Right atrium auricular region (tissue), 2 donors: ENCODE measurements at places on chromosomes 6 and 20. TPM values are rescaled to one million over a fixed set of nuclear protein-coding genes. Genes with fewer than 3 reads are reported as not detected.

TRIM15 gene
- not detected for total RNA-seq

- peaks cover 14% of the 10 kb centered on the region for H3K36me3 ChIP-seq
- H3K27ac ChIP-seq, result no peak overlapping the region
- H3K4me3 ChIP-seq, result no peak overlapping the region
Observed at GRCh38 chr6:16488813-16489212, 250.4 kb downstream of the GMPR start.

SULF2 gene
- total RNA-seq, result 57.8 TPM

NFATC2 gene
- 12.5 TPM for total RNA-seq

GSTA2 gene
- total RNA-seq, result not detected

DNA sequence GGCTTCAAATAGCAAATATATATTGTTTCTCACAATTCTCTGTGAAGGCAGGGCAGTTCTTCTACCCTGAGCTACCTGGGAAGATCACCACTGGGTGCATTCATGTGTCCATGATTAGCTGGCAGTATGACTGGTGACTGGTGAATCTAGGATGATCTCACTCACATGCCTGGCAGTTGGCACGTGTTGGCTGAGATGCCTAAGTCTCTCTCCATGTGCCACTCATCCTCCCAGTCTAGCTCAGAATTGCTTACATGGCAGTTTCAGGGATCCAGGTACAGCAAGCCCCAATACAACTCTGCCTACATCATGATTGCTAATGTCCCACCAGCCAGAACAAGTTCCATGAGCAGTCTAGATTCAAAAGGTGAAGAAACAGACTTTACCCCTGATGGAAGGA, 346.8 kb upstream of the CNR1 start:
- no peak for DNase-seq
- H3K36me3 ChIP-seq, result no peaks in the 10 kb centered on the region
- no peaks in the 10 kb centered on the region for H3K4me1 ChIP-seq
- no peak overlapping the region for H3K4me3 ChIP-seq
- H3K27ac ChIP-seq, result no peak overlapping the region

DNA sequence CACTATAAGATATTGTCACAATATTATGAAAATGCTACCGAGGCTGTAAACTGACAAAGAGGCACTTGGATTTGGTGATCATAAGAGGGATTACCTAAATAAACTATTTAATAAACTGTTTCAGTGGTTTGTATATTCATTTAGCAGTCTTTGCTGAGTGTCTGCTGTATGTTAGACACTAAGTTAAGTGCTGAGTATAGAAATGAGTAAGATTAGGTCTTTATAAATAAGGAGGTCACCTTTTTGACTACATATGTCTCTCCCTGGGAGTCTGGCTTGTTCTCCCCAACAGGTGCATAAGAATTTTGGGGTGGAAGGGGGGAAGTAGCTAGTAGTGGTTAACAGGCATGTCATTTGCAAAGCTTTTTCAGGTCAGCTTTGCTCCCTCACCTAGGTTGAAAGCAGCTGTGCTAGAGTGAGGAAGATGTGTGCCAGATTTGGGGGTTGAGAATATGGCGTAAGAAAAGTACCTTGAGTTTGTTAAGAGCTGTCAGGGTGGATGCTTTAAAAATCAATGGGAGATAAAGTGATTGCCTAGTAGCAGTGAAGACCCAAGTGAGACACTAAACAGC, 246.3 kb downstream of the ZFAND3 start:
- H3K4me3 ChIP-seq, result no peak overlapping the region
- no peak for DNase-seq
- H3K27me3 ChIP-seq, result no peaks in the 10 kb centered on the region
- peaks cover 29% of the 10 kb centered on the region for H3K36me3 ChIP-seq
- peaks cover 16% of the 10 kb centered on the region for H3K4me1 ChIP-seq

GRCh38 chr6:82073484-82073883, 174.1 kb downstream of the IBTK start:
- no peak for DNase-seq
- no peak overlapping the region for H3K4me3 ChIP-seq
- no peaks in the 10 kb centered on the region for H3K4me1 ChIP-seq
- H3K36me3 ChIP-seq, result no peaks in the 10 kb centered on the region
- H3K27ac ChIP-seq, result no peak overlapping the region

KIFC1 gene
- 1.6 TPM for total RNA-seq

SLC16A10 gene
- total RNA-seq, result 10.3 TPM

- H3K4me1 ChIP-seq, result no peaks in the 10 kb centered on the region
- no peak overlapping the region for H3K27ac ChIP-seq
- no peaks in the 10 kb centered on the region for H3K27me3 ChIP-seq
- DNase-seq, result no peak
Observed at GRCh38 chr6:1774226-1774915, 164.7 kb downstream of the FOXC1 start.

DNA sequence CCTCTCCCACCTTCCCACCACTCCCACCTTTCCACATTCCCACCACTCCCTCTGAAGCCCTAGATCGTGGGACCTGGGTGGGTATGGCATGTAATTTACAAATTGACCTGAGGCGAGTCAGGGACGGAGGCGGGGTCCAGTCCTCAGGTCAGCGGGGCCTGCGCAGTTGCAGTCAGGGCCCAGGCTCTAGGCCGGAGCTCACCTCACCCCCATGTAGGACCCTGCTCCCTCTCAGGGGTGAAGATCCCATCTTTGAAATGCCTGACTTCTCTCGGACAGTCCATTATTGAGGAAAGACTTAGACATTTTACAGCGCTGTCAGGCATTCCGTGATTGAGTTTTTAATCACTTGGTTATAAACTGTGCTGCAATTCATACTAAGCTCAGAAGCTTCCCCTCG, 10.5 kb downstream of the THBS2 start:
- H3K27me3 ChIP-seq, result no peaks in the 10 kb centered on the region
- no peak overlapping the region for H3K4me3 ChIP-seq
- H3K4me1 ChIP-seq, result no peaks in the 10 kb centered on the region
- no peak for DNase-seq

KIAA1755 gene
- 4.2 TPM for total RNA-seq

GRCh38 chr20:59723108-59723500, 118.8 kb downstream of the PHACTR3 start:
- H3K4me3 ChIP-seq, result no peak overlapping the region
- no peaks in the 10 kb centered on the region for H3K4me1 ChIP-seq
- no peaks in the 10 kb centered on the region for H3K36me3 ChIP-seq
- H3K27me3 ChIP-seq, result no peaks in the 10 kb centered on the region

KCNQ5 gene
- total RNA-seq, result 0.67 TPM

GRCh38 chr6:52285177-52286068, 881 bp upstream of the MCM3 start:
- no peak overlapping the region for H3K27ac ChIP-seq
- peaks cover 15% of the 10 kb centered on the region for H3K4me1 ChIP-seq
- H3K27me3 ChIP-seq, result no peaks in the 10 kb centered on the region
- DNase-seq, result no peak
- peak overlapping the region; percentile 87 for H3K4me3 ChIP-seq
- H3K36me3 ChIP-seq, result peaks cover 25% of the 10 kb centered on the region

DNA sequence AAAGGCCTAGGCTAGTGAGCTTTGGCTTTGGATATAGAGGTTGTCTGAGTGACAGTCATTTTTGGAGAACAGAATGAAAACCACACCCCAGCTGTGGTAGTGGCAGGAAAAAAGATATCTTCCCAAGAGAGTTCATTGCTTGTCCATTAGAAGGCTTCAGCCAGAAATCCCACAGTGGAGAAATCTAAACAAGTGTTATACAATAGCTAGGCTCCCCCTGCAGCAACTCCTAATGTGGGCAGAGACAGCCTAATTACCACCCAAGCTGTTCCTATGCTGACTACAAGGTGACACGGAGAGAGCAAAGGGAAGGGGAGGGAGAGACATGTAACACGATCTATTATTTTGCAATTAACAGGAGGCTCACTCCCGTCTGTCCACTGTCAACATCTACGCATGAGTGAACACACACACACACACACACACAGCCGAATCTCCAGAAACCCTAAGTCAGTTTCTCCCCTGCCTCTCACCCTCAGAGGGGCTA, 147.5 kb upstream of the TCF21 start:
- DNase-seq, result no peak
- no peak overlapping the region for H3K27ac ChIP-seq
- no peaks in the 10 kb centered on the region for H3K4me1 ChIP-seq
- no peaks in the 10 kb centered on the region for H3K27me3 ChIP-seq

DNA sequence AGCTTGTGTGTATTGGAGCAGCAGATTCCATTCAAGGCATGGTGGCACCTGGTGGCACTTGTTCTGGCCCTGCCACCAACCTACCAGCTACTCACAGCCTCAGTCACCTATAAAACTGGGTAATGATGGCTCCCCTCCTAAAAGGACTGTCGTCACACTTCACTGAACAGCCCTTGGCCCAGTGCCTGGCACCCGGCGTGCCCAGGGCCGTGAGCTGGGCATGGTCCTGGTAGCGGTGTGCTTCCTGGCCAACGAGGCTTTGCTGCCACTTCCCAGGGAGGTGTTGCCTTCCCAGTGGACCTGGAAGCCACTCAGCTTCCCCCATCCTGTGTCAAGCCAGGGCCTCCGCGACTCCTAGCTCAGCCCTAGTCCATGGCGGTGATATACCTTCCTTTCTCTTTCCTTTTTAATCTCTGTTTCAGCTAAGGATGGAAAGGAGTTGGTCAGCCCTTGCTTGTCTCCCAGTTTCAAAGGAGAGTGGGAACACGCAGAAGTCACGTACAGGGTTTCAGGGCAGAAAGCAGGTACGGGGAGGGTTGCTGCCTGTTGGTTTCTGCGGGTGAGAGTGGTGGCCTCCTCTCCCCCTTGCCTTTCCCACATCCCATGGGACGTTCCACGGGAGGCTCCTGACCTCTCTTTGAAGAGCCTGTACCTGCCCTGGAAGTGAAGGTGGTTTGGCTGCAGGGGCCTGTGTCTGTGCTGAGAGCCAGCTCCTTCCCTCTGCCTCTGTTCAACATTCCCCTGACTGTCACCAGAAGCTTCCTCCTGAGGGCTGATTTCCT, 25.5 kb downstream of the ENTPD6 start:
- no peak overlapping the region for H3K4me3 ChIP-seq
- no peaks in the 10 kb centered on the region for H3K27me3 ChIP-seq
- H3K27ac ChIP-seq, result peak overlapping the region; percentile 88
- no peak for DNase-seq

FLRT3 gene
- 2.3 TPM for total RNA-seq

DNA sequence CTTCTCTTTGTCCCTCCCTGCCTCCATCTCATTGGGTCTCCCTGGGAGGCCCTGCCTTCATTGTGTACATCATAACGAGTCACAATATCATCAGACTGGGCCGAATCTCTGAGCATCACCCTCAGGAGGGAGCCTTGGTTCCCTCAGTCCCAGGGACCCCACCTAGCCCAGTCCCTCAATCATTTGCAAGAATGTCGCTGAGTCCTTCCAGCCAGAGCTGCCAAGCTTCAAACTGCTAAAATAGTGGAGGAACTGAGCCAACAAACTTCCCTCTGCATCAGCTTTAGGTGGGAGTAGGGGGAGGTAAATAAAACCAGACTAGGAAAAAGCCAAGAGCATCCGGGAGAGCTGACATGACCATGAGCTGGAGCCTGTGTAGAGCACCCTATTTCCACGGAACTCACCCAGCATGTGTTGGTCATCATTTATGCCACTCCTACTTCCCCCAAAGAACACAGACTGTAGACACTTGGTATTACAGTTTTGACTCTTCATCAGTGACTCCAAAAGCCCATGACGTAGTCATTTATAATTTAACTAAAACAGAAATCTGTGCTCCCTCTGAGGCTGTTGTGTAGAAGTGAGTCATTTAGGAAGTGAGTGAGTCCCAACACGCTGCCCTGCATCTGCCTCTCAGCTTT, 28.8 kb upstream of the IL17A start:
- no peak for DNase-seq
- H3K36me3 ChIP-seq, result no peaks in the 10 kb centered on the region
- no peaks in the 10 kb centered on the region for H3K4me1 ChIP-seq
- no peaks in the 10 kb centered on the region for H3K27me3 ChIP-seq

- H3K4me1 ChIP-seq, result no peaks in the 10 kb centered on the region
- no peak overlapping the region for H3K4me3 ChIP-seq
- H3K27me3 ChIP-seq, result no peaks in the 10 kb centered on the region
- no peaks in the 10 kb centered on the region for H3K36me3 ChIP-seq
Observed at GRCh38 chr6:127180426-127180825, 62.0 kb downstream of the RSPO3 start.

GRCh38 chr6:132310921-132311320, 90.4 kb downstream of the MOXD1 start:
- H3K27ac ChIP-seq, result no peak overlapping the region
- H3K36me3 ChIP-seq, result no peaks in the 10 kb centered on the region
- no peaks in the 10 kb centered on the region for H3K4me1 ChIP-seq
- no peaks in the 10 kb centered on the region for H3K27me3 ChIP-seq
- DNase-seq, result no peak

DNA sequence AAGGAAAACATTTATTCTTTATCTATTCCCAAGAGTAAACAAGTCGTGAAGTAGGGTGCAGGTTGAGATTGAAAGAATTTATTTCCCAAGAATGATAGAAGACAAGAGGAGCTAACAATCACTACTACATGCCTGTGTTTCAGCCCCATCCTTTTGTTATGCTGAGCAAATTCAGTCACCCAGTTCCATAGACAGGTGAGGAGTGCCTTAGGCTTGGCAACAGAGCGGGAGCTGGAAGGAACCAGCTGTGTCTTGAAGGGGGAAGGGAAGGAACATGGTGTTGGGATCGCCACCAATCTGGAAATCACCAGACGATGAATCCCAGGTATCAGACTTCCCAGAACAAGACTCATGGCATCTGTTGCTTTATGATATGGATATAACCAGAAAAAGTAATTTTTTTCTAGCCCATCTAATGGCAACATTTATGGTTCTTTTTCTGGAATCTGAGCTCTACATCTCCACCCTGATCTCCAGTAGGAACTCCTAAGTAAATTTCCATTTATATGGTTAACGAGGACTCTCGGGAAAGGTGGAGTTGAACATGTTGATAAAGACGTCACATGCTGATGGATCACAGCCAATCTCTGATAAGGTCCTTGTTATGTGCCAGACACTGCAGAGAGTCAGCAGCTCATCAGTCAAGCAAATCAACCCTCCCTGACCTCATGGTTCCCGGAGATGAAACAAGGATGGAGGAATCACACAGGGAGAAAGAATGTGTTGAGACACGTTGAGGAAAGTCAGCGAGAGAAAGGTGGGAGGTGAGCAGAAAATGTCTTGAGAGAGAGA, 344.9 kb downstream of the SMOC2 start:
- H3K27me3 ChIP-seq, result no peaks in the 10 kb centered on the region
- no peak overlapping the region for H3K27ac ChIP-seq
- no peaks in the 10 kb centered on the region for H3K4me1 ChIP-seq
- no peak for DNase-seq
- H3K4me3 ChIP-seq, result no peak overlapping the region

DNA sequence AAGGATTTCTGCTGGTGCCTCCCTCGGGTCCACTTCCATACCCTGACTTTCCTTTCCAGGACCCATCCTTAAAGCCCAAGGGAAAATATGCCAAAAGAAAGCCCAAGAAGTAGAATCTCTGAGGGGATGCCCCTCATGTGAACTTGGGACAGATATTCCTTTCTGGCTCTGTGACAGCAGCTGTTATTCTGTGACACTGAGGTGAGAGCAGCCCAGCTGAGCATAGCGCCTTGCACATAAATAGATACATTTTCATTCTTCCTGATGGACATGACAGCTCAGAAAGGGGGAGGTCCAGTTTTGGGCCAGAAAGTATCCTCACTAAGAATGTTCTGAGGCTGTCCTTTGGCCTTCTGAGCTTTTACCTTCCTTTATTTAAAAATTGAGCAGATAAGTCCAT, 353.2 kb downstream of the SAMD5 start:
- H3K27ac ChIP-seq, result no peak overlapping the region
- H3K36me3 ChIP-seq, result no peaks in the 10 kb centered on the region
- no peak overlapping the region for H3K4me3 ChIP-seq
- H3K4me1 ChIP-seq, result no peaks in the 10 kb centered on the region

E2F1 gene
- total RNA-seq, result 0.33 TPM

MYB gene
- total RNA-seq, result not detected

- H3K27me3 ChIP-seq, result no peaks in the 10 kb centered on the region
- H3K4me1 ChIP-seq, result no peaks in the 10 kb centered on the region
- H3K36me3 ChIP-seq, result no peaks in the 10 kb centered on the region
- no peak overlapping the region for H3K4me3 ChIP-seq
Observed at GRCh38 chr6:142354650-142355049, 52.8 kb downstream of the ADGRG6 start.
